ENCODE measurements at places on chromosomes 2 and 18.

DNA sequence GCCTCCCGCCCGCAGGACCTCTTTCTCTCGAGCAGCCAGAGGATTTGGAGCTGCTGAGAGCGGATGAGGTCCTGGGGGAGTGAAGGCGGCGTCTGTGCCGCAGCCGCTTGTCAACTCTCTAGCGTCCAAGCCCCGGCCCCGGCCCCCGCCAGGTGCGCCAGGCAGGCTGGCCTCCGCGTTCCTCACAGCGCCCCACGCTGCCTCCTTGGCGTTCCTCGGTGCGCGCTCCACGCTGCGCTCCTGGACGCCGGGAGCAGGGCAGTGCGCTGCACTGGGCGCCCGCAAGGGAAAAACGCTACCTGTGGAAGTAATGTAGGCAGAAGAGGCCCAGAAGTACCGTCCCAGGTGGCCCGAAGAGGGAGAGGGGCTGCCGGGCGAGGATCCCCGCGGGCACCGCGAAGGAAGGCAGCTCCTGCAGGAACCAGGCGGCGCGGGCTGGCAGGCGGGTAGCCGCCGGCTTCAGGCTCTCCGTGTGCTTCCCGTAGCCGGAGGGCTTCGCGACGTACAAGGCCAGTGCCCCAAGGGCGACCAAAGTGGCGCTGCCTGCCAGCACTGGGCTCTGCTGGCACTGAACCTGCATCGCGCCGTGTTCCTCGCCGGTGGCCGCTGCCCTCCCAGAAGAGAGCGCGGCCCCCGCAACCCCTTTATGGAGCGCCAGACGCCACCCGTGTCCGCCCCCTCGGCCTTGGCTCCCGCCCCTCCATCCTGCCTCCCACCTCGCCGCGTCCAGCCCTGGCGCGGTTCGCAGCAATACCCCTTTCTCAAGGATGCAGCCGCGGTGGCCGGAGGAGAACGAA is at the start of gene SRD5A2:
SRD5A2 (minus strand) TSS at position 618 of the 797 bp plus-strand sequence; CDS start at position 580, 38 bp downstream.
- DNase-seq, result no peak

GRCh38 chr2:145524836-145525235 is 1004.9 kb upstream of the ZEB2 start:
- DNase-seq, result no peak

- DNase-seq, result no peak
These were observed 121.9 kb downstream of the ATL2 start for GRCh38 chr2:38255211-38255610.

- DNase-seq, result no peak
These were observed 55.0 kb upstream of the PEX13 start for GRCh38 chr2:60962528-60962927.

DNA sequence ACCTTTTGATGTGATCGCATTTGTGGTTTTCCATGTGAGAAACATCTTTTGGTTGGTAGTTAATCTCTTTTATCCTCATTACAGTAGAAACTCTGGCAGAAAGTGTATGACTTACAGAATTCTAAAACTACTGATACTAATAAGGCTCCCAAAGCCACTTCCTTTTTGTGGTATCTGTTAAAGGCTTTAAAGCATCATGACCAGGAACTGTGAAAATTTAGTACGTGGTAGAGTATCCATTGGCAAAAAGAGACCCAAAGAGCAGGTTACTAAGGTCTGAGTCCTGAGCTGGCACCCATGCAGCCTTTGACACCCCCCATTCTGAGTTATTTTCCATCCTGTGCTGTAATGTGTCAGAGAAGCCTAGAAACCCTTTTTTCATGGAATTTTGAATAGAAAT is 94.5 kb downstream of the DPP4 start:
- no peak for DNase-seq

DNA sequence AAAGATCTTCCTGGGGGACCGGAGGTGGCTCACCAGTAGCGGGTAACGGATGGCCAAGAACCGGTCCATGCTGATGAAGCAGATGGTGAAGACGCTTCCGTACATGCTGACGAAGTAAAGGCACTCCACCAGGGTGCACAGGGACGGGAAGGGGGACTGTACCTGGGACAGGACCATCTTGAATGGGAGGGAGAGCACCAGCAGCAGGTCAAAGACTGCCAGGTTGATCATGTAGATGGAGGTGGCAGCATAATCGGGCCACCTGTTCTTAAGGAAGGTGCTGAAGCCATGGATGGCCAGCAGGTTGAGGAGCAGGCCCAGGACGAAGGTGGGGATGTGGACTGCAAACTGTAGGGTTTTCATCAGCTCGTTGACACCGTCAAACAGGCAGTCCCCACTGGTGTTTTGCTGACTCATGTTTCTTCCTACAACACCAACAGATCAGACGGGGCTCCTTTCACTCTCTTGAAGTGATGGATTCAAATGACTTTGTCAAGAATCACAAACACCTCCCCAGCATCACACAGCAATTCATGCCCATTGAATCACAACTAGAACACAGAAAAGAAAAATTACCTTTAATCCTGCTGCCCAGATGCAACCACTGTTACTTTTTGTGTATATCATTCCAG is 14.4 kb downstream of the GPR55 start:
- no peak for DNase-seq

DNA sequence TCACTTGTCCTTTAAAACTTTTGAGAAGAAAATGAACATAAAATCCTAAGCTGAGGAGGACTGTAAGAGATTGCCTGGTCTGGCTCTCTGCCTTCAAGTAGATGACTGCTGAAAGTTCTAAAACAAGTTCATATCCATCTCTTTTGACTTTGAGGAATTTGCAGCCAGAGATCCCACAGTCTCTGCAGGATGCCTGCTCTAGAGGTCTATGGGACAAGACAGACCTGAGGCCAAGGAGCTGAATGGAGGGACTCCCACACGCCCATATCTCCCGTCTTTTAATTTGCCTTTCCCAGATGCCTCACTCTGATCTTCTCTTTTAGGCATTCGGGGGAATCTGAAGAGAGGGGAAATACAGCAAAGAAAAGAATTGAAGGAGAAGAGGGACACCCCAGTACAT is 255.9 kb upstream of the RASGRP3 start:
- no peak for DNase-seq

DNA sequence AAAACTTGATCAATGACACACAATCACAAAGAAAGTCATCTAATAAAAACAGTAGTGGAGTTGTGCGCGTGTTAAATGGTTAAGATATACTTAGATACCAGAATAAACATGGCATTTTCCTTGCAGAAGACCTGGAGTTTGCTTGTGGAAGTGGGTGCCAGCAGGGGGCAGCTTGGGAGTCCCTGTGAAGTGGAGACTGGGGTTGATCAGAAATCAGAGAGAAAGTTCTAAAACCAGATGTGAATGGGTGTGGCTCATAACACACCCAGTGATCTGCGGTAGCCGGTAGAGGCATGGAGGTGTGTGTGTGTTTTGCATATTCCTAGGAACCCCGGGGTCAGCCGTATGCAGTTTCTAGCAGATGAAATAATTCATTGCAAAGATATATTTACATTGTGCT is 300.1 kb upstream of the TRIB2 start:
- peak; percentile 73 for DNase-seq

DNA sequence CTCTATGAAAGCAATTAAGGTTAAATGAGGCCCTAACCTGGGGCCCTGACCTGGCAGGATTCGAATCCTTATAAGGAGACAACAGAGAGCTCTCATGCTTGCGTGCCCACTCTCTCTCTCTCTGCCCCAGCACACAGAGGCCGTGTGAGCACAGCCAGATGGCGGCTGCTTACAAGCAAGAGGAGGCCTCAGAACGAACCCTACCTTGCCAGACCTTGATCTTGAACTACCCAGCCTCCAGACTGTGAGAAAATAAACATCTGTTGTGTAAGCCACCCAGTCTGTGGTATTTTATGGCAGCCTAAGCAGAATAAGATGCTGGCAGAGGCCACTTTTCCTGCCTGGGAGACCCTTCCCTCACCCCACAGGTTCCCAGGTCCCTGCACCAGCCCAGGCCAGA is 5.2 kb upstream of the UBE2F start:
- no peak for DNase-seq

DNA sequence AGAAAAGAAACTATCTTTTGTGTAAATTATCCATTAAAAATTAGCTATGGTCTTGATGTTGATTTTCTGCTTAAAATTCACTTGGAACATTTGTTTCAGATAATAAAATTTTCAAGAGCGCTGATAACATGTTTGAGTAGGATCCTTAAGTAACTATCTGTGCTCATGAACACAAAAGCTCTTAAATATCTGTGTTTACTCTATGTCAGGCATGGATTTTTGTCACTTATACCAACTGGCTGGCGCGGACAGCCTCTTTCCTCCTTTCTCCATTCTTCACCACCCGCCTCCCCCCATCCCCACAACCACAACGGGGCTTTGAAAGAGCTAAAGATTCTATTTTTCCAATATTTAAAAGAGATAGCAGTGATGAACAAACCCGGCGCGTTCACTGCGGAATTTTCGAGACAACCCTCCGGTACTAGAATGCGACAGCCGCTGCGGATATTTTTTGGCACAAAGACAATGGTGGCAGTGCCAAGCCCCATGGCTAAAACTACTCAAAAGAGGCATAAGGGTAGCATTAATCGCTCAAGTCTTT is 181.5 kb downstream of the TCF4 start:
- DNase-seq, result no peak

DNA sequence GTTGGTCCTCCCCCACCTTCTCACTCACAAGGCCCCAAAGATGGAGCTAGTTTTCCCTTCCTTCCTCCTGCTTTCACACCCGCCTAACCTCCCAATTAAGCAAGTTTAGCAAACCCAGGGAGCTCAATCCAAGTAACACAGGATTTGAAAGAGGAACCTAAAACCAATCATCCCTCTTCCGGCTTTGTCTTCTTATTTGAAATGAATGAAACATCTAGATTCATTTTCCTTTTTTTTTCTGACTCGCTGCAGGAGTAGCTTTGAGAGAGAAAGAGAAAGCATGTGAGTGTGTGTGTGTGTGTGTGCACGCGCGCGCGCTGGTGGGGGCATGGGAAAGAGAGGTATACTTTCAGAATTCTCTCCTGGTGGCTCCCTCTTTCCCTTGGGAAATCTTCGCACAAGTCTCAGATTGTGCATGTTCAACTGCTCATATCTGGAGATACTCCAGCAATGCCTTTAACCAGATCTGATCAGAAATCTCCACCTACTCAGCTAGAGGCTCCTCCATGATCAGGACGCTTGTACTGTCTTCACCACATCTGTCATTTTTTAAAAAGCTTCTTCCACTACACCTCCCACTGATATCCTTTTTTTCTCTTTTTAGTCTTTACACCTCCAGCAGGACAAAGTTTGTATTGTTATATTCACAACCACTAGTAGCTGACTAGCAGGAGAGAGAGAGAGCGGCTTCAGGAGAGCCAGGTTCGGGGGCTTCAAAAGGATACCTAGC is 1.7 kb downstream of the SLC8A1 start:
- no peak for DNase-seq

- no peak for DNase-seq
These were observed 17.0 kb downstream of the RNU4ATAC start for GRCh38 chr2:121547646-121548045.

- DNase-seq, result no peak
These were observed 22.7 kb upstream of the NCK2 start for GRCh38 chr2:105721991-105722511.

DNA sequence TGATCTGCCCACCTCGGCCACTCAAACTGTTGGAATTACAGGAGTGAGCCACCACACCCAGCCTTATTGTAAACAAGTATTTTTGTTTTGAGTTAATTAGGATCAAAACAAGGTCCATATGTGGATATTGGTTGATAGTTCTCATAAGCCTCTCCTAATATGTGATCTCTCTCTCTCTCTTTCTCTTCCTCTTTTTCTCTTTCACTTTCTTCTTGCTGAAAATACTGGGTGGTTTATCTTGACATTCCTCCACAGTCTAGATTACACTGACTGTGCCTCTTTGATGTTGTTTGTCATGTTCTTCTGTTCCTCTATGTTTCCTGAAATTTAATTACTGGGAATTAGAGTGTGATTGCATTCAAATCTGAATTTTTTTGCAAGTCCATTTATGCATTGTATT is 547.5 kb upstream of the NRXN1 start:
- DNase-seq, result no peak

GRCh38 chr2:12948231-12948960 is 231.7 kb downstream of the TRIB2 start:
- no peak for DNase-seq

DNA sequence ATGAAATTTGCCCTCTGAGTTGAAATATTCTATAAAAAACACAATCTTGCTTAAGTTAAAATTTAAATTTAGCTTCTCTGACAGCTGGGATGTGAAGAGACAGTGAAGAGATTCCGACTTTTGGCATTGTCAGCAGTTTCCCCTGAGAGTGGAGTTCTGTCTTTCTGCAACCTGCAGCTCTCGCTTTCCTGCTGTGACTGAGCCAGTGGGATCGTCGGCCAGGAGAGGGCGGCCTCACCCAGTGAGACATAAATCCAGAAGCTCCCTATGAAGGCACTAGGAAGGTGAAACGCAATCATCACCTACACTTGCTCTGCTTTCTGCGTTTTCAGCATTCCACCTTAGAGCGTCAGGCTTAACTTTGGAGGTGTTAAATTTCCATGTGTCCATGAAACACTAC is 75.4 kb upstream of the HNMT start:
- peak; percentile 47 for DNase-seq

- DNase-seq, result no peak
These were observed 28.4 kb downstream of the NGEF start for GRCh38 chr2:232984451-232985207.

DNA sequence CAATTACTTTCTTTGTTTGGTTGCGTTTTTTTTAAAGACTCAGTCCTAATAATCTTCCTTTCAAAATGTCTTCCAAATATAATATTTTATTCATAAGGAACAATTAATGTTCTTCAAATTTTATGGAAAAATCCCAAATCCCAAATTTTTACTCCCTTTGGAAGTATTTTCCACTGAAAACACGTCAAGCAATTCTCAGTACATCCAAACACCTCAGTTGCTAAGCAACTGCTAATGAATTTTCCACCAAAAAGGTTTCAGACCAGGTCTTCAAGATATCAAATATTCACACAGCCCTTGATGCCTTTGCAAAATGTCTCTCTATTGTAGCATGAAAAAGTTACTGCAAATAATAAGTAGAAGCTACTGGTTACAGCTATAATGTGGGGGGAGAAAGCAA is 140.1 kb downstream of the DSEL start:
- no peak for DNase-seq

- DNase-seq, result no peak
These were observed 342.1 kb downstream of the PLCL1 start for GRCh38 chr2:198146346-198146940.

- no peak for DNase-seq
These were observed 357.2 kb upstream of the EPHA4 start for GRCh38 chr2:221929259-221929658.

- DNase-seq, result no peak
These were observed 174.8 kb downstream of the UBR3 start for GRCh38 chr2:170002096-170002495.

- DNase-seq, result peak; percentile 74
These were observed 2.1 kb downstream of the FZD5 start for GRCh38 chr2:207767461-207768167.

DNA sequence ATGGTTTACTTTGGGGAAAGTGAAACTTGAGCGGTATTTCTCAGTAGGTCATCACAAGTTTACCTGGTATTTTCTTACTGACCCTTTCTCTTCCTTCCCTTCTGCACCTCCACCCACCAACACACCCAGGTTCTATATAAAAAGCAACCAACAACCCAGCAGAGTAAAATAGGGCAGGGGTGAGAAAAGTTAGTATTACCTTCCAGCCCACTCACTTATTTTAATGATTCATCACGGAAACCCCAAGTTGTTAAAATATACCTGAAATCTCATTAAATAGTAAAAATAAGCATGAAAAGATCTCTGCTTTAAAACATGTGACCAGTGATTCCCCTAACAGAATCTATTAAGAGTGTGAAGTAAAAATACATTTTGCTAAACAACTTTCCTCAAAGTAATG is 306.1 kb downstream of the ZEB2 start:
- DNase-seq, result no peak
